ENCODE measurements at places on chromosomes 7 and 10.

GRCh38 chr7:42139751-42140150 is 97.3 kb downstream of the GLI3 start:
- no peak for DNase-seq

DNA sequence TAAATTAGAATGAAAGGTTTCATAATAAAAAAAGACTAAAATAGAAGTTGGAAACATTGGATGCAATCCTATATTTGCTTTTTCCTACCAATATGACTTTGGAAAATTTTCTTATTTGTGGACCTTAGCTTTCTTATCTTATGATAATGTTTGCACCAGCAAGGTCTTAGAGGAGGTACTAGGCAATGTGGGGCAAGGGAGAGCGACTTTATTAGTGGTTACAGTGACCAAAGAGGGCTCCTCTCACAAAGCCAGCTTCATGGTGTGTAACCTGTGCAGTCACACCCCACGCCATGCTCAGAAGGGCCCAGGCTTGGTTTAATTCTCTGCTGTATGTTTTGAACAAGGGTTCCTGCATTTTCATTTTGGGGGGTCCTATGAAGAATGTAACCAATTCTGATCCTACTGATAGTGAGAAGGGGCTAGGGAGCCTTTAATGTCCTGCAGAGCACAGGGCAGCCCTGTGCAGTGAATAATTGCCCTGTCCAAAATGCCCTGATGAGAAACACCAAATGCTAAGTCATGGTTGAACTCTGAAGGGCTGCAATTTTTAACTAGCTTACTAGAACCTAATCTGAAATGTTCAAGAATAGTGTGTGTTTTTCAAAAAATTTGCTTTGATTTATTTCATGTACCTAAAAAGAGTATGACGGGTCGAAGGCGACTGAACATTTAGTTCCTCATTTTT is 1047.8 kb downstream of the LRMDA start:
- DNase-seq = no peak

DNA sequence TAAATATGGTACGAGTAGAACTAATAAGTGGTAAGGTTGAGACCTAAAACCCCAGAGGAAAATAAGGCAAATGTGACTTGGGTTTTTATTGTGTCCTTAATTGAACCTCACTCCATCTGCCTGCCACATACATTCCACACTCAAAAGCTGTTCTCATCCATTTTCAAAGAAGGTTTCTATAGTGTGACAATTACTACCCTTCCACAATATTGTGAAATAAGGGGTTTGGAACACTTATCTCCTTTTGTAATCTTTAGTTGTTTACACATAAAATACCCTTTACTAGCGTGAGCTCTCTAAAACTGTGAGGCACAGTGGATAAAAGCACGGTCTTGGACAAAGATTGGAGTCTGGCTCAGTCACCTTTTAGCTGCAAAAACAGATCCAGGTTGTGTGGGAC is 166.6 kb downstream of the THSD7A start:
- no peak for DNase-seq

GRCh38 chr10:28600056-28600455 is 67.1 kb downstream of the WAC start:
- DNase-seq = no peak

DNA sequence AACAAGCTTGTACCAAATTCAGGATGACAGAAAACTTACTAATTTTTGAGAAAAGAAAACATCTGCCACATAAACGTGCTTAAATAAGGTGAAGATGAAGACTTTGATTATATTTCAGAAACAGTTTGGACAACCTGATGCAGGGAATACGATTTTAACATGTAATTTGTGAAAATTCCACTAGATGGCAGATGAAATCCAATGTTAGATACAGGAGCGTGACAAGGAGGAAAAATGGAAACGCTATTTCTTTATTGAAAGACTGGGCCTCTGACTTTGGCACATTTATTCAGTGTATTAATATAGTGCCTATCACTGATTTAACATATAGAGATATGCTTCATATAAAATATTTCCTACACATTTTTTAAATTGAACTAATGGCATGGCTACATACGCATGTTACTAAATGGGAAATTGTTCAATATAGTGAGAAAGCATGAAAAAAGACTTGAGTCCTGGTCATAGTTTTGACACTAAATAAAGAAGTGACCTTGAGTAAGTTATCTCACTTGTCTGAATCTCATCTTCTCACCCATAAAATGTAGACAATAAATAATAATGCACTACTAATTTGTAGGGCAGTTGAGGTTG is 60.7 kb downstream of the CD36 start:
- no peak for DNase-seq

- no peak for DNase-seq
Measured at GRCh38 chr10:89535171-89536012, at the start of gene SLC16A12. Gene SLC16A12, minus strand, starts transcription at chr10:89535594. Its CDS starts 73,016 bp downstream, at chr10:89462578.

DNA sequence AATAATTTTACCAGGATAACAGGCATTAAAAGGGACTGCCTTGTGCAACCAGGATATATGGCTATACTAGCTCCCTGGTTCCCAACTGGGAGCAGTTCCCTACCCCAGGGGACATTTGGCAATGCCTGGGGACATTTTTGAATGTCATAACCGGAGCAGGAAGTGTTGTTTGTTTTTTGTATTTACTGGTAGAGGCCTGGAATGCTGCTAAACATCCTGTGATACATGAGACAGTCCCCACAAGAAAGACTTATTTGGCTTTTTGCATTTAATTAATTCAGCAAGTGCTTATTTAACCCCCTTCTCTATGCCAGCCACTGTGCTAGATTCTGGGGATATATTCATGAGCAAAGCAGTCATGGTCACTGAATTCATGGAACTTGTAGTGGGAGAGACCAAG is 181.2 kb downstream of the BBS9 start:
- no peak for DNase-seq

GRCh38 chr10:68462536-68462935 is 9.2 kb downstream of the DNA2 start:
- no peak for DNase-seq

DNA sequence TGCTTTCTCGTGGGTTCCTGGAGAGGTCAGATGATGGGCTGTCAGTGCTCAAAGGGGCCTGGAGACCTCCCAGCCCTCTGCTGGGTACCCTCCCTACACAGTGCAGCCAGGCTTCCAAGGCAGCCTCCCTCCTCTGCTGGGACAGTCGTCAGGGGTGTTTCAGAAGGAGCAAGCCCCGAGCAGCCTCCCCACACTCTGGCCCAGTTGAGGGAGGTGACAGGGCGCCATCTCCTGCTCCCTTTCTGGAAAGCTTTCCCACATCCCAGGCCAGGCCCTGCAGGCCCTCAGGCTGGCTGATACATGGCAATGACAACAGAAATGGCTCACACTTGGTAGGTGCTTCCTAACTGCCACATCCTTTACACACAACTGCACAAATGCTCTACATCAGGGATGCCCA is 32.1 kb downstream of the KCNMA1 start:
- DNase-seq = no peak

GRCh38 chr10:127150136-127150535 is 46.3 kb downstream of the INSYN2A start:
- no peak for DNase-seq

DNA sequence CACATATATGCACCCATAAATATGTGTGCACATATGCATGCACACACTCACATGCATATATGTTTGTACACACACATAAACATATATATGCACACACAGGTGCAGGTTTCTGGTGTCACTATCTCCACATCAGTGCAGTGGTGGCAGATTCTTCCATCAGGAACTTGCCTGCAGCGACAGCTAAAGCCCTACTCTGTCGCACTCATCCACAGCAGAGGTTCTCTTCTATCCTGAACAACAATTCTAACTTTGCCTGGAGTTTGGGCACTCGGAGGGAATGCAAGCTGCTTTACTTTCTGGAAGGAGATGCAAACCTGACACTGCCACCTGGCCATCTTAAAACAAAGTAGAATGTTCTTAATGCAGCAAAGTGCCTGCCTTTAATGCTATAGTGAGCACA is 745.8 kb downstream of the GRID1 start:
- no peak for DNase-seq

- DNase-seq = no peak
Measured at GRCh38 chr10:124012583-124012982, 80.8 kb downstream of the CHST15 start.

GRCh38 chr10:63140077-63140476 is 6.9 kb downstream of the NRBF2 start:
- DNase-seq = no peak

GRCh38 chr10:7260412-7260900 is 150.4 kb downstream of the SFMBT2 start:
- DNase-seq = no peak

DNA sequence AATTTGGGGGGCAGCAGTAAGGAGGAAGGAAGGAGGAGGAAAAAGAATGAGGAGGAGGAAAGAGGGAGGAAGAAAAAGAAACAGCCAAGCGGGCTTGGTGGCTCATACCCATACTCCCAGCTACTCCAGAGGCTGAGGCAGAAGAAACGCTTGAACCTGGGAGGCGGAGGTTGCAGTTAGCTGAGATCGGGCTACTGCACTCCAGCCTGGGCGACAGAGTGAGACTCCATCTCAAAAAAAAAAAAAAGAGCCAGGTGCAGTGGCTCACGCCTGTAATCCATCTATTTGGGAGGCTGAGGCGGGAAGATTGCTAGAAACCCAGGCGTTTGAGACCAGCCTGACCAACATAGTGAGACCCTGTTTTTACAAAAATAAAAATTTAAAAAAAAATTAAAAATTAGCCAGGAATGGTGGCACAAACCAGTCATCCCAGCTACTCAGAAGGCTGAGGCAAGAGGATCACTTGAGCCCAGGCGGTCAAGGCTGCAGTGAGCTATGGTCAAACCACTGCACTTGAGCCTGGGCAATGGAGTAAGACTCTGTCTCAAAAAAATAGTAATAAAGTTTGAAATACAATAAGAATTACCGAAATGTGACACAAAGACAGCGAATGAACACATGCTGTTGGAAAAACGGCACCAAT is 14.1 kb upstream of the CRCP start:
- no peak for DNase-seq

Measured in activated CD4-positive, alpha-beta T cell treated with anti-CD3 and anti-CD28 coated beads for 4 hours (primary cell).